ENCODE measurements at places on chromosomes 5 and 9.
A peak's percentile ranks its signal among the peaks of the same experiment; 100 is the strongest.

DNA sequence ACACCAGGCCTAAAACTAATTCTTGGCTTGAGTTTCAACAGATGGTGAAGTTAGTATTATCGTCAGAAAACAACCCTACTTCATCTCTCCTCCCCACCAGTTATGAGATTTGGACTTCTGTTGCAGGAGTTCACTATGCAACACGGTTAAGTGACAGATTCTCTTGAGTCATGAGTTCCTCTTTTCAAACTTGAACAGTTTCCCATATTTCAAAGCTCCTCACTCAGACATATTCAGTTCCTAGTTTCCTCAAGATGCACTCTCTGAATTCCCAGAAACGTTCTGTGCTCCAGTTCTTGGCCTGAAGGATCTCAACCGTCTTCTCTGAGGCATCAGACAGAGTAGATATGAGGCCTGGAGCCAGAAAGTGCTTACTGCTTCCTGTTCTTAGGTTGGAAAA is 7.3 kb upstream of the PTGER4 start:
- H3K27me3 ChIP-seq, result no peaks in the 10 kb centered on the region
- H3K4me3 ChIP-seq, result no peak overlapping the region
- H3K36me3 ChIP-seq, result peaks cover 8% of the 10 kb centered on the region
- H3K4me1 ChIP-seq, result peaks cover 72% of the 10 kb centered on the region

DNA sequence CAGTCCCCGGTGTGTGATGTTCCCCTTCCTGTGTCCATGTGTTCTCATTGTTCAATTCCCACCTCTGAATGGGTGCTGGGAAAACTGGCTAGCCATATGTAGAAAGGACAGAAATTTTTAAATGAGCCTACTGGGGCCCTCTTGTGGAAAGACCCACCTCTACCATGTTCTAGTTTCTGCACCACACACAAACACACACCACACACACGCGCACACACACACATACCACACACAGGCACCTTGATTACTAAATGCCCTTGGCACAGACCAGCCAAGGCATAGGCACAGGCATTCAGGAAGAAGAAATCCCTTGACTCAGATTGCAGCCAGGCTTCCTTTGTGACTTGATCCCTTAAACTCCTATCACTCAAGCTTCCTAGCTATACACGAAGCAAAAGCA is 60.5 kb downstream of the SIL1 start:
- no peak overlapping the region for H3K4me3 ChIP-seq
- peaks cover 1% of the 10 kb centered on the region for H3K4me1 ChIP-seq

- no peaks in the 10 kb centered on the region for H3K36me3 ChIP-seq
- peaks cover 34% of the 10 kb centered on the region for H3K27me3 ChIP-seq
- no peaks in the 10 kb centered on the region for H3K4me1 ChIP-seq
Measured at GRCh38 chr9:131096269-131097125, at the start of gene AIF1L. AIF1L (plus strand) TSS chr9:131096531; CDS start chr9:131096630, 99 bp downstream.

GRCh38 chr5:161105525-161105924 is 253.5 kb upstream of the ATP10B start:
- no peaks in the 10 kb centered on the region for H3K4me1 ChIP-seq
- no peaks in the 10 kb centered on the region for H3K36me3 ChIP-seq
- H3K27me3 ChIP-seq, result no peaks in the 10 kb centered on the region
- no peak overlapping the region for H3K27ac ChIP-seq

DNA sequence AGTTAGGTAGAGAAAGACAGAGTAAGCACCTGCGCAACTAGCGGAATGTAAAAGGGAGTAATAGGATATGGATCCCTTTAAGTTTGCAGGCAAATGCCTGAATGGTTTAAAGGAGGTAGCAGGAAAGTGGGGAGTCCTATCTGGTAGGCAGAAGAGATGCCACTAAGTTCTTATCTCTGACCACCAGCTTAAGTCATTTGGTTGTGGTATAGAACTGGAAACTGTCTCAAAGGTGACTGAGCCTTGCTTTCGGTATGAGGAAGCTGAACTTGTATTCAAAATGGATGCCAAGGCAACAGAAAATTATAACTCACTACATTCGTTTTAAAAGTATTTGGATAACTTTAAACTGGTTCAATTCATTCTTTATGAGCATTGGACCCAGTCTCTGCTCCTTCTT is 475.6 kb downstream of the DMRTA1 start:
- H3K27ac ChIP-seq, result no peak overlapping the region
- no peaks in the 10 kb centered on the region for H3K36me3 ChIP-seq
- no peak overlapping the region for H3K4me3 ChIP-seq
- H3K27me3 ChIP-seq, result no peaks in the 10 kb centered on the region

DNA sequence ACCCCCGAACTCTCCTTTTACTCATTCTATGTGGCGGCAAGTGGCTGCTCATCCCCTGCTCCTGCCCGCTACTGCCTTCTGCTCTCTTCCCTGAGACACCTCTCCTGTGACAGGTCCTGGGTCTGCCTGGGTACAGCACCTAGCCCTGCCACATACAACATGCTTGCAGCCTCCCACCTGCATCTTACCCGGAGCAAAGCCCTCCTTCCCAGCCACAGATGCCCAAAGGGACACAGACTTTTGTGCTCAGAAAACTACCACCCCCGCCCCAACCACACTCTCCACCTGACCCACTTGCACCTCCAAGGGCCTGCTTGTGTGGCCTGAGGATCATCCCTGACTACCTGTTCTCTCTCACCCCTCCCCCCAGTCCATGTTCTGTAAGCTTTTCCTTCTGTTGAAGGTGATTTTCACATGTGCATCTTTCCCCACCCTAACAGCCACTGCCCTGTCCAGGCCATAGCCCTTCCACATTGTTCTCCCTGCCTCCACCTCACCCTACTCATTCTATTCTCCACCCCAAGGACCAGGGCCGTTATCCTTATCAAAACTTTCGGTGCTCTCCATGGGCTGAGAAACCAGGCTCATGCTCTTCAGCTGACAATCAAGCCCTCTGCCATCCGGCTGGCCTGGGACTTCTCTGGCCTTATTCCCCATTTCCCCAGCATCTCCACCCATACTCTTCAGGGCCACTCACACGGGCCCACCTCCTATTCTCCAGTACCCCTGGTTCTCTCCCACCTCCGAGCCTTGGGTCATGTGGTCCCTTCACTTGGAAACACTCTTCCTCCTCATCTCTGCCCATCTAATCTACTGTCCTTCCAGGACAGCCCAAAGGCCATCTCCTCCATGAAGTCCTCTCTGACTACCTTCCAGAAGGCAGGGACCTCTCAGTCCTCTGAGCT is 46.4 kb upstream of the ALDH1B1 start:
- peaks cover 6% of the 10 kb centered on the region for H3K27me3 ChIP-seq
- DNase-seq, result no peak
- no peak overlapping the region for H3K27ac ChIP-seq
- no peak overlapping the region for H3K4me3 ChIP-seq
- no peaks in the 10 kb centered on the region for H3K36me3 ChIP-seq

- no peak for DNase-seq
- no peaks in the 10 kb centered on the region for H3K36me3 ChIP-seq
- H3K4me3 ChIP-seq, result no peak overlapping the region
- H3K27ac ChIP-seq, result no peak overlapping the region
- no peaks in the 10 kb centered on the region for H3K4me1 ChIP-seq
Measured at GRCh38 chr9:87620731-87621322, 105.1 kb upstream of the CTSL start.

DNA sequence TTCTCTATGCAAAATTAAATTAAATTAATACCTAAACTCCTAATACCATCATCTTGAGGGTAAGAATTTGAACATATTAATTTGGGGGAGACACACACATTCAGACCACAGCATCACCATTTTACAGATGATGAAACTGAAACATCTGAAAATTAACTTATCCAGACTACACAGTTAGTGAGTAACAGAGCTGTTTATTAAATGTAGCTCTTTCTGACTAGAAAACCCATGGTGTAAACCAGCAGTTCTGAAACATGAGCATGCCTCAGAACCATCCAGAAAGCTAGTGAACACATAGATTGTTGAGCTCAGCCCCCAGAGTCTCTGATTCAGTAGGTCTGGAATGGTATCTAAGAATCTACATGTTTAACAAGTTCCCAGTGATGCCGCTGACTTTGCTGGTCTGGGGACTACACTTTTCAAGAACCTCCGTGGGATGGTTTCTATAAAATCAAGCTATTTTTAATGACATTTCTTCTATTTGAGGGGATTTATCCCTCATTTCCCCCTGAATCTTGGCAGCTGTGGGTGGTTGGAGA is 113.5 kb downstream of the RORB start:
- H3K27me3 ChIP-seq, result no peaks in the 10 kb centered on the region
- no peaks in the 10 kb centered on the region for H3K36me3 ChIP-seq
- H3K27ac ChIP-seq, result no peak overlapping the region
- no peak for DNase-seq
- no peaks in the 10 kb centered on the region for H3K4me1 ChIP-seq
- H3K4me3 ChIP-seq, result no peak overlapping the region

DNA sequence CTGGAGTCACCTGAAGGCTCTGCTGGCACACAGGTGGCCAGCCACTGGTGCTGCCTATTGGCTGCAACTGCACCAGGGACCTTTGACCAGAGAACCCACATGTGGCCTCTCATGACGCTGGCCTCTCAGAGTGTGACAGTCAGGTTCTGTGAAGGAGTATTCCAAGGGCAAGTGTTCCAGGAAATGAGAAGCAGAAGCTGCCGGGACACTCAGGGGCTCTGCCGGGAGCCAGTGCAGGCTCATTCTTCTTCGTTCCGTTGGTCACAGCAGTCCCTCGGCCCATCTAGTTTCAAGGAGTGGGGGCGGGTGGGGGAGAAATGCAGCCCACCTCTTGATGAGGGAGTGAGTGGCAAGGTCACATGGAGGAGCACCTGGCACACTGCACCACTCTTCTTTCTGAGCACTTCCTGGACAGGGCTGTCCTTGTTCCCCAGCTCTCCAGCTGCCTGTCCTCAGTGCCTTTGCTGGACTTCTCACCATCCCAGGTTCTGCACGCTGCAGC is 237.5 kb downstream of the GADD45G start:
- DNase-seq, result no peak
- H3K27me3 ChIP-seq, result peaks cover 12% of the 10 kb centered on the region
- H3K36me3 ChIP-seq, result no peaks in the 10 kb centered on the region
- no peak overlapping the region for H3K4me3 ChIP-seq
- no peak overlapping the region for H3K27ac ChIP-seq

DNA sequence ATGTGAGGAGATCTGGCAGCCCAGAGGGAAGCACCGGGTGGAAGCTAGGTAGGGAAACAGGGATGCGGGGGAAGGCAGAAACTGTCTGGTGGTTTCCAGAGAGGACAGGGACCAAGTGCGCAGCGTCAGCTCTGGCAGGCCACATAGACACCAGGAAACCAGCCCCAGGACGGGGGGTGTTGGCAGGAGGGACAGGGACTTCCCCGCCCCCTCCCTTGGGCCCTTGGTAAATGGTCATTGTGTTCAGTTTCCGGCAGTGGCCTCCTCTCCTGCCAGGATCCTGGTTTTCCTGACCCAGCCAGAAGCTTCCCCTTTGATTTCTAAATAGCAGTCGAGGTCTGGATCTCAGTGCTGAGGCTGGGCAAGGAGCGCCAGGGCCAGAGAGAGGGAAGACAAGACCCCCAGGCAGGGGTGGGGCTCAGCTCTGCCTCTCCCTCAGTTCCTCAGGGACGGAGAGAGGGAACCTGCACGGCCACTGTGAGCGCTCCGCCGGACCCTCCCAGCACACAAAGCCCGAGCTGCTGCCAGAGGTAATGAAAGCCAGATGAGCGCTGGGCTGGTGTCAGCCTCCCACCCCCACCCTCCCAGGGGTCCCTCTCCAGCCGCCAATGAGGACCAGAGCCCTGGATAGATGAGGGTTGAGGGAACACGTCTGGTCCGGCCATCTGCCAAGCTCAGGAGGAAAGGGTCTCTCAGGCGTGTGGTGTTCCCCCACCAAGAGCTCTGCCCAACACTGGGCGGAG is 1.8 kb downstream of the RALGDS start:
- H3K27ac ChIP-seq, result peak overlapping the region; percentile 68
- DNase-seq, result no peak
- H3K36me3 ChIP-seq, result peaks cover 4% of the 10 kb centered on the region
- no peaks in the 10 kb centered on the region for H3K27me3 ChIP-seq

DNA sequence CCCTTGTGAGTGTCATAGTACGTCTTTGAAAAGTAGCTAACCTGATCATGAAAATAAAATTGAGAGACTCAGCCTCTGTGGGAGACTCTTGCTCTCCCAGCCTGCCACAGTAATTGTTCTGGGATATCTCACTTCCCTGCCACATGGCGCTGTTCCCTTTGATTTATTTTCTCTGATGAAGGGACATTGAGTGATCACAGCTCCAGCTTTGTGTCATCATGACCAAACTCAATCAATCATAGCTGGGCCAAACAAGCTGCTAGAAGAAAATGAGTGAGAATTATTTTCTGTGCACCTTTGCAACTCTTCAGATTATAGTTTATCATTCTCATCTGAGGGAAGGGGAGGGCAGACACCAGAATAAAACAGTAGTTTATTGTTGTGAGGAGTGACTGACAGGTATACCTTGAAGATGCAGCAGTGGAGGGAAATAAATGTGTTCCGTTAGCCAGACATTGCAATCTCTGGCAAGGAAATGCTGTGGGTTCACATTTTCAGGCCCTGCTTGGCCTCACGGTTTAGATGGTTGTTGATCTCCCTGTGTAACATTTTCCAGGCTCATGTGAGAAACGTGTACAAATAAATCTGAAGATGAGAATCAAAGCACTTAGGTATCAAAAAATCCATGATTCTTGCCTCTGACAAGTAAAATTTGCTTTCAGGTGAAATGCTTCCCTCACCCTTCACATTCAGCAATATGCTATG is 174.7 kb upstream of the FBXL17 start:
- no peak overlapping the region for H3K4me3 ChIP-seq
- no peak overlapping the region for H3K27ac ChIP-seq

DNA sequence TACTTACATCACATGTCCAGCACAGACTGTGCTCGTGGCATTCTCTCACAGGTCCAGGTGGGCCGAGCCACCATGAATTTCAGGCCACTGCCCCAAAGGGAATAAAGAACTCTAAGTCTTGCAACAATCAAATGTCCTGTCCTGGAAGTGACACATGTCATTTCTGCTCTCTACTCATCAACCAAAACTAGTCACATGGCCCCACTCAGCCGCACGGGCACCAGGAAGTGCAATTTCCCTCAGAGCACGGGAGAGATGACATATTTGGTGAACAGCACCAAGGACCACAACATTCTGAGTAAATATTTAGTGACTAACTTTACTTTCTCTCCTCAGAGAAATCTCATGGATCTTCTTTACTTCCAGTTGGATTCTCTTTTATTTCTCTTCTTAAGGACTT is 131.1 kb upstream of the TUT7 start:
- no peak overlapping the region for H3K4me3 ChIP-seq
- DNase-seq, result peak; percentile 29
- no peaks in the 10 kb centered on the region for H3K36me3 ChIP-seq
- peaks cover 8% of the 10 kb centered on the region for H3K4me1 ChIP-seq
- peaks cover 2% of the 10 kb centered on the region for H3K27me3 ChIP-seq

- peaks cover 6% of the 10 kb centered on the region for H3K4me1 ChIP-seq
- no peaks in the 10 kb centered on the region for H3K36me3 ChIP-seq
- peaks cover 92% of the 10 kb centered on the region for H3K27me3 ChIP-seq
- no peak overlapping the region for H3K4me3 ChIP-seq
- DNase-seq, result no peak
Measured at GRCh38 chr5:51385216-51385615, 2.0 kb downstream of the ISL1 start.
